ENCODE measurements at places on chromosomes 6 and 20.

DNA sequence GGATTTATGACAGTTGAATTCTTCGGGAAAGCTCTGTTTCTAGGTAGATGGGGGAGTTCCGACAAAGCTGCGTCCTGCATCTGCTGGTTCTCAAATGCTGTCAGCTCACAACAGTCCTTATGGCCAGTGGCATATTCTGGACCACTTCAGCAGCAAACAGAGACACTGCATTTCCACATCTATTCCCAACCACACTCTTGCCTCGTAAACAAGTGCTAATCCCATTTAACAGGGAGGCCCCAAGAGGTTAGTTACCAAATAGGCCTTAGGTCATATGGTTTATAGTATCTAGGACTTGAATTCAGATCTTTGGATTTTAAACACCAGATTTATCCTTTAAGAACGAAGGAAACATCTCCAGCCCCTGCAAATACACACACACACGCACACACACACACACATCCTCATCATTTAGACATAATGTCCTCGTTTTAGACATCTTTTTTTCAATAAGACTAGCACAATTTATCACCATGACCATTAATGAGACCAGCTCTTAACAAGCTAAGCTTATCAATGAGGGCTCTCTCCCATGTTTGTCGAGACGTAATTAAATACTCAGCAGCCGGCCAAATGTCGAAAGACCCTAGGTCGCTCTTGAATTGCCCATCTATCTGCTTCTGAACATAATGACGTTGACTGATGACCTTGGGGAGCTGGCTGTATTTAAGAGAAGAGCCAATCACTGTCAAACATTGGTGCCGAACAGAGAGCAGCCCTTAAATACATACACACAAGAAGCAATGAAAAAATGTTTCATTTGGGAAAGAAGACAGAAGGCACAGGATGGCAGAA, 84.5 kb downstream of the PSMG4 start:
- DNase-seq = no peak

- no peak for DNase-seq
These were observed 47.1 kb upstream of the NXT1 start for GRCh38 chr20:23303325-23304102.

DNA sequence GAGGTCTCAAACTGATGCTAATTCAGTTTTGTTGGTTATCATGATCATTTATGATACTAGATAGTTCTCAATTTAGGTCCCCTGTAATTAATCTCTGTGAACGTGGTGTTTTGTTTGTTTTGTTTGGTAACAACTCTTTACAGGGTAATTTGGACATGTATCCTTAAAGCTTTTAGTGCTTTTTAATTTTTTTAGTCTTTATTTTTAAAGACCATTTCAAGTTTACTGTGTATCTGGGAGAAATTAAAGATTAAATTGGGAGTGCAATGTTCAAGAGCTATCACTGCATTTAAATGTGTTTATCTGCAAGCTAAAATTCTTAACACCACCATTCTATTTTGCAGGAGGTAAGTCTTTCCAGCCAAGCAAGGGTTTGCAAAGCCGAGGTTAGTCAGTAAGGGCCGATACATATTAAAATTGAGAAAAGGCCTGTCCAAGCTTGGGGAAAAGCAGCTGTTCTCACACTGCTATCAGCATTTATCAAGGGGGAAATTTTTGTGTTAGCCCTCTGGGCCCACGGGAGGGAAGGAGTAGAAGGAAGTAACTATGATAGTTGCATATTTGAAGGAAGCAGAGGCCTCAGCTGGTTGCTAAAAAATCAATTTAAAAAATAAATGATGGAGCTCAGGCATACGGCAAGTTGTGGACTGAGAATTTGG, 59.3 kb upstream of the ZNF217 start:
- no peak for DNase-seq

DNA sequence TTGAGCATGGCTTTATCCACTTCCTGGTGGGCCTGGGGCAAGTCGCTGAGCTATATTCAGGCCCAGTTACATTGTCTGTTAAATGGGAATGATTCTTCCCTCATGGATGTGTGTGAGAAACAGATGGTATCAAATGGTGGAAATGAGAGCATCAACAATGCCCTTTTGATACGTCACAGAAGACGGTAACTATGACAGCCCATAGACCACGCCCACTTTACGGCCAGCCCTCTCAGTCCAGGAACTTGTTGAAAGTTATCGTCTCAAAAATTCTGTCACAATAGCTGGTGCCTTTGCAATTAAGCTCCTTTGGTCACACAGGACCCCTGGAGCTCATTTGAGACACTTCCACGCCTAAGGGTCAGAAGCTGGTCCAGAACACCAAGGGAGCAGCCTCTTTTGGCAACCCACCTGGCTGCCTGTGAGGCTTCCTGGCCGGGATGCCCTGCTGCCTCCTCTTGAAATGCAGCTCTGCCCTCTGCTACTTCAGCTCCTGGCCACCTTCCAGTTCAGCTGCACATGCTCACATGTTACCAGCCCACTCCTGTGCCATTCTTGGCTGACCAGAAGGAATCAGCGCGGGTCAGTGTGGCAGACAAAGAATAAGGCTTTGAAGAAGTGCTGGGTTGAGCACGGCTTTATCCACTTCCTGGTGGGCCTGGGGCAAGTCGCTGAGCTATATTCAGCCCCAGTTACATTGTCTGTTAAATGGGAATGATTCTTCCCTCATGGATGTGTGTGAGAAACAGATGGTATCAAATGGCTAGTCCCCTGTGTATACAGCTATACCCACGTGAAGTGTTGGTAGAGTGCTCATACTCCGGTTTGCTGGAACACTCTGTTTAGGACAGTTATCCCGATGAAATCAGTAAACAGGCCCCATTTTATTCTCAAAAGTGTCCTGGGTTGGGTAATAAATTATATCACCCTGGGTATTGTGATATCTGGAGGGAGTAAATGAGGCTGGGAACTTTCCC, 199.2 kb upstream of the SUPT3H start:
- no peak for DNase-seq

- no peak for DNase-seq
These were observed 15.4 kb downstream of the TMEM14B start for GRCh38 chr6:10763006-10763405.

- DNase-seq = no peak
These were observed 10.9 kb downstream of the ECHDC1 start for GRCh38 chr6:127332383-127332961.

DNA sequence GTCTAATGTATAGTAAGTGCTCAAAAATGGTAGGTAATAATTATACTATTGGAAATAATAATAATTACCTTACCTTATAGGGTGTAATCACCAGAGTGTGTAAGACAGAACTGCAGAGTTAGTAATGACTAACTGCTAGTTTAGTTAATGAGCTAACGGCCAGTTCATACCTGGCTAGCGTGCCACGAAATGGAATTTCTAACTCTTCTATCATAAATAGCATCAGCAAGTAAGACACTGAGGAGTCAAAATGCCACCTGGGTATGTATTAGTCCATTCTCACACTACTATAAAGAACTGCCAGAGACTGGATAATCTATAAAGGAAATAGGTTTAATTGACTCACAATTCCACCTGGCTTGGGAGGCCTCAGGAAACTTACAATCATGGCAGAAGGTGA, 63.4 kb upstream of the CEP85L start:
- no peak for DNase-seq

- no peak for DNase-seq
These were observed 47.2 kb downstream of the RRBP1 start for GRCh38 chr20:17634661-17635331.

GRCh38 chr20:59136027-59136426, 27.6 kb upstream of the ZNF831 start:
- no peak for DNase-seq

GRCh38 chr20:58408603-58409246, 19.7 kb downstream of the VAPB start:
- DNase-seq = no peak

GRCh38 chr6:38432479-38432878, 207.2 kb downstream of the BTBD9 start:
- no peak for DNase-seq

DNA sequence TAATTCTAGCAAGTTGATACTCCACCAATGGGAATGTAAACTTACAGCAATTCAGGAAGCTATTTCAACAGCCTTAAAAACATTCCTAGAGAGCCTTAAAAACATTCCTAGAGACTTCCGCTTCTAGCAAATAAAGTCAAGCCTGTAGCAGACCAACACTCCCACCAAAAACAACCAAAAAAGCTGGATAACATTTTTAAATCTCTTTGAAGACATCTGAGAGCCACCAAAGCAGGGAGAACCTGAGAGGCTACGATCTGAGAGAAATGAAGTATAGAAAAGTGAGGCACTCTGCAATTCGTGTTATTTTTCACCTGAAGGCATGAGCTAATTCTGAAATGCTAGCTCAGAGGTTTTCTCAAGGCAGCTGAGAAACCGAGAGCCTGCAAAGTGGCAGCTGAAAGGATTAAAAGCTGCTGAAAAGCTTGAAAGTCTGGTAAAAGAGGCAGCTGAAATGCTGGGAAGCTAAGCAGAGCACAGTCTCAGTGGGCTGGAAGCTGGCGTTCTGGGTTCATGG, 20.9 kb downstream of the GPR63 start:
- no peak for DNase-seq
